Endodermal cell (in vitro differentiated cells): ENCODE measurements at places on chromosomes 5 and 9. TPM values are rescaled to one million over a fixed set of nuclear protein-coding genes. Genes with fewer than 3 reads are reported as not detected.

The MUSK gene
- not detected in 3 replicates for total RNA-seq

GRCh38 chr5:164504141-164504772, 998.8 kb downstream of the MAT2B start:
- peak; percentile 79 for DNase-seq

The LPAR1 gene
- total RNA-seq, result 3.8 to 7.0 TPM (median 5.0 TPM) in 3 replicates

GRCh38 chr9:18874069-18874468, 158.9 kb downstream of the SAXO1 start:
- no peak for DNase-seq

The PCDHGA10 gene
- 3.2 to 4.5 TPM (median 3.9 TPM) in 3 replicates for total RNA-seq

DNA sequence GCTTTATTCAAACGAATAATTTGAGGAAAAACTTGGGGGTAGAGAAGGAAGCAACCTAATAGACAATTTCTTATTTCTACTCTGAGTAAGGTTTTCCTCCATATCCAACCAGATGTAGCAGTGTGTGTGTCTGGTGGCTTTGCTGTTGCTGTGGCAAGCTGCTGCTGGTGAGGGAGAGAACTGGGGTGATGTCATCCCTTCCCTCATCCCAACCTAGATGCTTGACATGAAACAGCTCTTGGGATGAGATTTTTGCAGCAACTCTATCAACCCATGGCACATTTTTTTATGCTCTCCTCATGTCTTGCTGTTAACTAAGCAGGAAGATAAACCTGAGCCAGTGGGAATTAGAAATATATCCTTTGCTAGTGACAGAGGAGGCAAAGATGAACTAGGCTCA, 135.8 kb downstream of the PCSK1 start:
- DNase-seq, result no peak

- peak; percentile 81 for DNase-seq
Observed at GRCh38 chr5:63398346-63398745, 563.9 kb downstream of the HTR1A start.

- no peak for DNase-seq
Observed at GRCh38 chr5:138022912-138023311, 10.0 kb downstream of the FAM13B start.

GRCh38 chr9:136544964-136545691, 720 bp downstream of the NOTCH1 start:
- peak; percentile 70 for DNase-seq

DNA sequence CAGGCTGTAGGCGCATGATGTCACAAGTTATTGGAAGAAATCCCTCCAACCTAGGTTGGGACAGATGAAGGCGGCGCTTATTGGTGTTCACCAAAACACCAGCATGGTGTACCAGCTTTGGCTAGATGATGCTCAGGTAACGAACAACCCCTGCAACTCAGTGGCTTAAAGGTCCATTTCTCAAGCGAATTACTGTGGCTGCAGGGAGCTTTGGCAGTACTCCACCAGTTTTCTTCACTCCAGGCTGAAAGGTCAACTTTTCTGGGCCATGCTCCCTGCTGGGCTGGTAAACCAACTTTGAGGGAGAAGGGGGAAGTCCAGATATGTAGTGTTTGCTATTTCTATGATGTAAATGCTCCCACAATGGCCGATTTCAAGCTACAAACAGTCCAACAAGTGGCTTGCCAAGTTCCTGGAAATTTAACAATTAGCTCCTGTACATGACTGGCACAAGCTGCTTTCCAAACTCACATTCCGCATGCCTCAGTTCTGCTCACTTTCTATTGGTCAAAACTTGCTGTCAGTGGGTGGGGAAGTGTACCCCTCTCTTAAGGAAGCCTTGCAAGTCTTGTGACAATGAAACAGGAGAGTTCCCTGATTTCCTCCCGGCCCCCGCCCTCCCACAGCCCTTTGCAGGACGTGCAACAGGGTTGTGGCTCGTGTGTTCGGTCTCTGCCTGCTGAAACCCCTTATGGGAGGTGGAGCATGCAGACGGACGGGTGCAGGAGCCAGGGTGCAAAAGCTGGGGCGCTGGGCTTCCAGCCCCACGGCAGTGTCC, 588 bp upstream of the ZBED3 start:
- DNase-seq, result peak; percentile 72

The PCDHA5 gene
- 1.5 and 1.8 TPM in 2 replicates for total RNA-seq

The BTNL8 gene
- total RNA-seq, result not detected in 2 replicates

GRCh38 chr9:120891884-120892747, 15.1 kb upstream of the PHF19 start:
- DNase-seq, result no peak

The PRLR gene
- total RNA-seq, result 6.5 and 7.3 TPM in 2 replicates

The ACSL6 gene
- 0.29 and 0.73 TPM in 2 replicates for total RNA-seq

DNA sequence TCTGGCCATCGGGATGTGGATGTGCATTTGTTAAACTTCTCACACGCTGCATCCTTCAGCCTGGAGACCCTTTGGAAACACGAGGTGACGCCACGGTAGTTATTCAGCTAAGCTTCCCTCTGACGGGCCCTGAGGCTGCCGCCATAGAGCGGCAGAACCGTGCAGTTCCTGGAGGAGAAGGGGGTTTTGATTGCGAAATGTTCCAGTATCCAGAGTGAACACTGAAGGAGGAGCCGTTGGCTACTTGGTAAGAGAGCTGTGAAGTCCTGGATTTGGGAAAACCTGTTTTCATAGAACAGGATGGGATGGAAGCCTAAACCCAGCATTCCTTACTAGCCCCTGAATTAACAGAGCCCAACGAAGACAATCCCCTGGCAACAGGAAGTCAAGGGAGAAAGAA, 23.0 kb upstream of the EXOC3 start:
- DNase-seq, result peak; percentile 33

The GRXCR2 gene
- not detected in 3 replicates for total RNA-seq

The TTF1 gene
- 14.9 to 25.5 TPM (median 23.7 TPM) in 3 replicates for total RNA-seq

GRCh38 chr5:19930451-19930850, 57.5 kb downstream of the CDH18 start:
- DNase-seq, result no peak

- DNase-seq, result no peak
Observed at GRCh38 chr5:177388521-177389052, 4.4 kb downstream of the SLC34A1 start.

The AQP7 gene
- 0.38 TPM in 1 of 3 replicates, not detected in the others for total RNA-seq

DNA sequence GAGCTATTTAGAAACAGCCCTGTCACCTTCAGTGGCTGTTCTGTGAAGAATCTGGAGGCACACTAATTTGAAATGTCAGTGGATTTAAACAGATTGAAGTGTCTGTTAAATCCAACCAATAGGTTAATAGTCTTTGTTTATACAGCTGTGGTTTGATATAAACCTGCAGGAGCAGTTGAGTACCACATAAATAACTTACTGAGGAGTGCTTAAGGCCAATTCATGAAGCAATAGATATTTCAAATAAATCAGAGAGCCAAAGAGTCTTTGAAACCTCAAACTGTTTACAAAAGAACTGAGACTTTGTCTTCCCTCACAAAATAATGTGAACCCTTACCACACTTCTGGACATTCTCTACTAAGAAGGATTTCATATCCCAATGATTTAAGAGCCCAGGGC, 111.9 kb downstream of the FEM1C start:
- DNase-seq, result no peak

DNA sequence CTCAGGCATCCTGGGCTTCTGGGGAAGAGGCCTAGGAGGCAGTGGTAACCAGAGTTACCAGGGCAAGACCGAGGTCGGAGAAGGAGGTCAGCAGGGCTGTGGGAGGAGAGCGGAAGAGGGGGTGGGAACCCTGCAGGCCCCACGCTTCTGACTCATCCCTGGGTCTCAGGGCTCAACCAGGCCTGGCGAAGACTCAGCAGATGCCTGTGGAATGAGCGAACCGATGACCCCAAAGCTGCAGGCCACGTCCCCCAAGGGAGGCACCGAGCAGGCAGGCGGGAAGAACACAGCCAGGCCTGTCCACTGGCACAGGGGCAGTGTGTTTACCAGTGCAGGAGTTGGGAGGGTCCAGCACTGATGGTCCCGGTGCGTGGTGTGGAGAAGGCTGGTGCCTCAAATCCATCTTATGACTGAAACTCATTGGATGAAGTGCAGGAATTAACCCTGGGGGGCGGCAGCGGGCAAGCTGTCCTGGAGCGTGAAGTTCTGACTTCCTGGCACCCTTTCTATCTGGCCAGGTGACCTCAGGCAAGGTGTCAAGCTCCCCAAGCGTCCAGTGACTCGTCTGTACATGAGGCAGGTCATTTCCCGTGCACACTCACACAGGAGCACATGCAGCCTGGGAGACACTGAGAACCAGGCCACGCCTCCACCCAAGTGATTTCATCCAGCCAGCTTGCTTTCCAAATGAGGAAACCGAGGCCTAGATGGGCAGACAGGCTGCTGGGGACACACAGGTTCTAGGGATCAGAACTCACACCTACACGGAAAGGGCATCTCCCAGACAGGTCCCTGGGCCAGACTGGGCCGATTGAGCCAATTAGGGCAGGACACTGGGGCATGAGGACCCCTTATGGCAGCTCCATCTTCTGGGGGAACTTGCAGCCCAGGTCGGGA, 69.1 kb downstream of the ADAMTS2 start:
- no peak for DNase-seq

The HMCN2 gene
- 2.3 to 3.9 TPM (median 3.7 TPM) in 3 replicates for total RNA-seq

DNA sequence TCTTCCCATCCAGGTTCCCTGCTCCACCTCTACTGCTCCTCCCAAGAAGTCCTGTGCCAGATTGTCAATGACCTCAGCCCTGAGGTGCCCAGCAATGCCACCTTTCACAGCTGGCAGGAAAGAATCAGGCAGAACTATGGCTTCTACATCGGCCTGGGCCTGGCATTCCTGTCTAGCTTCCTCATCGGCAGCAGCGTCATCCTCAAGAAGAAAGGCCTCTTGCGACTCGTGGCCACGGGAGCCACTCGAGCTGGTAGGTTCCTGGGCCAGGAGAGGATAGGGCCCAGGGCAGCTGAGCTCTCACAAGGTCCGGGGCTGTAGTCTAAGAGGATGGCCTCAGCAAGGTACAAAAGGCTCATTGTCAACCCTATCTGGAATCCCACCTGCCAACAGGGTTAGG, 3.1 kb downstream of the NIPAL4 start:
- peak; percentile 41 for DNase-seq

The RNF180 gene
- total RNA-seq, result 7.3 to 8.9 TPM (median 8.0 TPM) in 3 replicates

The HMMR gene
- 36.9 and 41.8 TPM in 2 replicates for total RNA-seq

DNA sequence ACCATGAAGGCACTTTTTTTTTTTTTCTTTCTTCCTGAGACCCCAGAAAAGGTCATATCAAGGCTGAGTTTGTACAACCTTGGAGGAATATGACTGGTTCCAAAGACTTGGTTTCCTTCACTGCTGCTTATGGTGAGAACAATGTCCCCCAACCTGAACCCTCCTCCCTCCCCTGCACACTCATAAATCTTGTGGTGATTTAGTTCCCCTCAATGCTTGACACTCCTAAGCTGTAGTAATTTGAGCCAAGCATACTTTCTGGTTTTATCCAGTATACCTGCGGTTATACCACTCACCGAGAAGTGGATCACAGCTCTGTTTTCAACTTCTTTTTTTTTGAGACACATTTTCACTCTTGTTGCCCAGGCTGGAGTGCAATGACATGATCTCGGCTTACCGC, 149.9 kb upstream of the KLF4 start:
- DNase-seq, result no peak

The INSYN2B gene
- not detected in 3 replicates for total RNA-seq

GRCh38 chr5:146048994-146049703, 56.2 kb downstream of the PLAC8L1 start:
- DNase-seq, result peak; percentile 87

- DNase-seq, result peak; percentile 67
Observed at GRCh38 chr9:19495186-19496028, 86.6 kb downstream of the ACER2 start.

The CNTNAP3B gene
- total RNA-seq, result 2.7 to 4.7 TPM (median 3.9 TPM) in 3 replicates

- DNase-seq, result no peak
Observed at GRCh38 chr5:155508673-155509072, 495.1 kb downstream of the KIF4B start.
